ENCODE measurements at places on chromosomes 2 and 18. TPM values are rescaled to one million over a fixed set of nuclear protein-coding genes. Genes with fewer than 3 reads are reported as not detected.

The ING5 gene
- 53.1 TPM for total RNA-seq

The TEKT4 gene
- total RNA-seq, result not detected

The PTPRN gene
- total RNA-seq, result 1.1 TPM

The LDLRAD4 gene
- 15.1 TPM for total RNA-seq

The POTEJ gene
- not detected for total RNA-seq

The ANO7 gene
- 8.1 TPM for total RNA-seq

The CYB5A gene
- 80.3 TPM for total RNA-seq

The ATOH8 gene
- 1.1 TPM for total RNA-seq

The GALNT13 gene
- total RNA-seq, result 9.8 TPM

The GALR1 gene
- 0.04 TPM for total RNA-seq

The LYPD6 gene
- total RNA-seq, result 6.7 TPM

The PAX8 gene
- not detected for total RNA-seq

The NOSTRIN gene
- 0.73 TPM for total RNA-seq

The SLC4A3 gene
- 20.2 TPM for total RNA-seq

The NDC80 gene
- 29.7 TPM for total RNA-seq

The PRADC1 gene
- 8.8 TPM for total RNA-seq

The EFEMP1 gene
- 2.4 TPM for total RNA-seq

The TRABD2A gene
- 7.7 TPM for total RNA-seq

The HOXD8 gene
- not detected for total RNA-seq

The TSN gene
- 79.8 TPM for total RNA-seq

The ASTL gene
- total RNA-seq, result not detected

The TXNDC2 gene
- not detected for total RNA-seq

The MTIF2 gene
- total RNA-seq, result 35.3 TPM

The CKAP2L gene
- 42.1 TPM for total RNA-seq

The TMEM198 gene
- 3.9 TPM for total RNA-seq

The ACMSD gene
- total RNA-seq, result not detected

The REG3G gene
- not detected for total RNA-seq

The ACTG2 gene
- 1.6 TPM for total RNA-seq

The SCN1A gene
- not detected for total RNA-seq

The IL1F10 gene
- total RNA-seq, result not detected

The SERPINB13 gene
- total RNA-seq, result not detected

The TMEM247 gene
- total RNA-seq, result not detected

The CBLN2 gene
- not detected for total RNA-seq

The NEDD4L gene
- total RNA-seq, result 92.3 TPM

The LOXHD1 gene
- 2.1 TPM for total RNA-seq

All from endodermal cell (in vitro differentiated cells).